ENCODE measurements at places on chromosomes 11 and 22. TPM values are rescaled to one million over a fixed set of nuclear protein-coding genes. Genes with fewer than 3 reads are reported as not detected.

The OR4C46 gene
- total RNA-seq: not detected

The PHETA2 gene
- 16.5 TPM for total RNA-seq

The SPON1 gene
- 0.85 TPM for total RNA-seq

The APOA1 gene
- total RNA-seq: 13.0 TPM

The CDON gene
- total RNA-seq: 7.9 TPM

The SCGB1A1 gene
- total RNA-seq: not detected

The KDM4E gene
- total RNA-seq: not detected
